ENCODE measurements at places on chromosomes 3 and 15. TPM values are rescaled to one million over a fixed set of nuclear protein-coding genes. Genes with fewer than 3 reads are reported as not detected.

The RPL22L1 gene
- total RNA-seq: 40.8 TPM

The UBA7 gene
- total RNA-seq: 44.2 TPM

The VWA5B2 gene
- 0.13 TPM for total RNA-seq

The ISG20 gene
- total RNA-seq: 9.9 TPM

The WDR93 gene
- total RNA-seq: under 0.01 TPM

All from bladder microvascular endothelial cell (primary cell).